ENCODE measurements at places on chromosomes 1 and 21.

DNA sequence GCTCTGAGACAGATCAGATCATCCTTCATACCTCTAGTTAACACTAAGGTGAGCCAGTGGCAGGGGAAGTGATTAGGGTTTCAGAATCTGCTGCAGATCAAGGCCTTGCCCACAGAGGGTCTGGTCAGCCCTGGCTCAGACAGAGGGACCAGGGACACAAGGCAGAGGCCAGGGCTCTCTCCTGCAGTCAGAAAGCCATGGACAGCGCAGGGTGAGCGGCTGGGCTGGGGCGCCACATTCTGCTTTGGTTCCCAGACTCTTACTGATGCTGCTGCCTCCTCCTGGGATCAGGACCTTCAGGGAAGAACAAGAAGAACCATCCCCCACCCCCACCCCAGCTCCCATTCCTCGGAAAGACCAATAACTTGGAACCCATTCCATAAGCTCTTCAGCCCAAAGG is 43.1 kb downstream of the GPR161 start:
- no peak for DNase-seq

DNA sequence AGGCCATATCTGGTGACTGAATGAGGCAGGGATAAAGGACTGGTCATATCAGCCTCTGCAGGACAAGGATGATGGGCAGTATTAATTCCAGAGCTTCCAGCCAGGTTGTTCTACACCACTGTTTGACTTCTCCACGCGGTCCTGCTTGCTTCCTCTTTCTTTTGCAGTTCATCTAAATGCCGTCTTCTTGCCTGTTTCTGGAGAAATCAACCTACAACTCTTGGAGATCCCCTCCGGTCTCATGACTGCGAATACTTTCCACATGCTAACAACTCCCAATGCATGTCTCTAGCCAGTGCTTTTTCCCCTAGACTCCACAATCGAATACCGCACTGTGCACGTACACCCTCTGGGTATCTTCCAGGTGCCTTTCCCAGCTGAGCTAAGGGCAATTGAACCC is 14.1 kb upstream of the TIAM1 start:
- DNase-seq: no peak

- DNase-seq: peak; percentile 53
These were observed 3.8 kb downstream of the WNT4 start for GRCh38 chr1:22139066-22139594.

DNA sequence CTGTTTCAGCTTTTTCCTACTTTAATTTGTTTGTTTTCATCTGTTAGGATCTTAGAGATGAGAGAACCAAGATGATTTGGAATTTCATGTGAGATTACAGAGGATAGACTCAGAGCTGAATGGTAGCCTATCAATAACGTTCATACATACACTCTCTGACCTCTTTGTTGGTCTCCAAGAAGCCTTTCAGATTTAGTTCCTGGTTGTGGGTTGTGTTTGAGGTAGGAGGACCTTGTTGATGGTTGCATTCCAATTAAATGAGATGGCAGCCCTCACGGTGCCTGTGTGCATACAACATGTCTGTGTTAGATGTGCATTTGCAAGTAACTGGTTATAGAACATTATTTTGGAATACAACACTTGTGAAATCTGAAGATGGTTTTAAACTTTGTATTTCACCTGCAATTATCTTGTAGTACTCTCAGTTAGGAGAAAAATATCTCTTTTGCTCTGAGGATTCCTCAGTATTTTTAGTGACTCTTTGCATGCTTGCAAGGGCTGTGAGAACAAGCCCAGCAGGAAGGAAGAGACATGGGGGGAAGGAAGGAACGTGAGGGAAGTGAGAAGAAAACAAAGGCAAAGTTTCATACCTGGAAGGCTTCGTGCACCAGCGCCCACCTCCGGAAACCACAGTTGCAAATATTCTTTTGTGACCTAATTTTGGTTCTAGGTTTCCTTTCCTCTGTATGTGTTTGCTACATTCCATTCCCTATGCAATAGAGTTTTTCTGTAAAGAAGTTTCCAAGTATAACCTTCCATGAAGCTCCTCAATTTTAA is 291.8 kb downstream of the DISC1 start:
- no peak for DNase-seq

DNA sequence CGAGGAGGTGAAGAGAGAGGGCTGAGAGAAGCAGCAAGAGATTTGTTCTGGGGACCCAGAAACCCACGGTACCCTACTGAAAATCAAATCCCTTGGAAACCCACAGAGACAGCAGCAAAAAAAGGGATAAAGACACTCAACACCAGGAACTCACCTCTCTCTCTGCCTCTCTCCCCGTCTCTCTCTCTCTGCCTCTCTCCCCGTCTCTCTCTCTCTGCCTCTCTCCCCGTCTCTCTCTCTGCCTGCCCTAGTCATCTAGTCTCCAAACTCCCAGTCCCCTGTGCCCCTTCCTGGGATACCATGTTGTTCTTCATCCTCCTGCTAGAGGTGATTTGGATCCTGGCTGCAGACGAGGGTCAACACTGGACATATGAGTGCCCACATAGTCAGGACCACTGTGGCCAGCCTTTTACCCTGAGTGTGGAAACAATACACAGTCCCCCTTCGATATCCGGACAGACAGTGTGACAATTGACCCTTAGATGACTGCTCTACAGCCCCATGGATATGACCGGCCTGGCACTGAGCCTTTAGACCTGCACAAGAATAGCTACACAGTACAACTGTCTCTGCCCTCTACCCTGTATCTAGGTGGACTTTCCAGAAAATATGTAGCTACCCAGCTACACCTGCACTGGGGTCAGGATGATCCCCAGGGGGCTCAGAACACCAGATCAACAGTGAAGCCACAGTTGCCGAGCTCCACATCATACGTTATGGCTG is 9.8 kb upstream of the ALDH9A1 start:
- no peak for DNase-seq

DNA sequence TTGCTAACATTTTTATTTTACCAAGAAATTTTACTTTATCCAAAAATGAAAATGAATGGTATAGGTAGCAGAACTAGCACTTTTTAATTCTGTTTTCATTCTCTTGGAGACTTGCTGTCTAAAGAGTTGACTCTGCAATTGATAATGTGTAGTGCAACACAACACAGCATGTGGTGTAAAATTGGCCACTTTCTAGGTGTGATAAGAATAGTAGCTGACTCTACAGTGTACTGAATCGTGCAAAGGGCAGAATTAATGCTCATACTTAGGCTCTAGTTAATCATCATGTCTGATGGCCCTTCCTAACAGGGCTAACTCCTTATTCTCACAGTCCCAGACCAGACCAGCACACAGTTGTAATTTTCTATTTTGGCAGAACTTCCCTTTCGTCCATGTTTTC is 140.5 kb downstream of the NEK7 start:
- DNase-seq: no peak

DNA sequence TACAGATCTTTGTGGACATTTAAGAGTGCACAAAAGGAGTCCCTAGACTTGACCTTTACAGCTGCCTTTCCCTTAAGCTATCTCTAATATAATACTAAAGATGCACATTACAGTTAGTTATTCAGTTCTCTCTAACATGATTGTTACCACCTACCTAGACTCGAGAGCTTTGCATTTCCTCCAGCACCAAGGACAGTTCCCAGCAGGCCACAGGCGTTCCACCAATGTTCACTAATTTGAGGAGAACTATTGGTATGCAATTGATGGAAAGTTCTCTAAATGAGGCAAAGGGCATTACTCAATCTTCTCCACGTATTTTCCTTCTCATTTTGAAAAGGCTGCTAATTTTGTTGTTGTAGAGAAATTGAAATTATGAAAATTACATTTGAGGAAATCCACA is 5.4 kb upstream of the NTNG1 start:
- DNase-seq: no peak

- no peak for DNase-seq
These were observed 16.6 kb upstream of the ELOA start for GRCh38 chr1:23726686-23727085.

- peak; percentile 60 for DNase-seq
These were observed 14.0 kb upstream of the ZNF692 start for GRCh38 chr1:248872752-248873408.

DNA sequence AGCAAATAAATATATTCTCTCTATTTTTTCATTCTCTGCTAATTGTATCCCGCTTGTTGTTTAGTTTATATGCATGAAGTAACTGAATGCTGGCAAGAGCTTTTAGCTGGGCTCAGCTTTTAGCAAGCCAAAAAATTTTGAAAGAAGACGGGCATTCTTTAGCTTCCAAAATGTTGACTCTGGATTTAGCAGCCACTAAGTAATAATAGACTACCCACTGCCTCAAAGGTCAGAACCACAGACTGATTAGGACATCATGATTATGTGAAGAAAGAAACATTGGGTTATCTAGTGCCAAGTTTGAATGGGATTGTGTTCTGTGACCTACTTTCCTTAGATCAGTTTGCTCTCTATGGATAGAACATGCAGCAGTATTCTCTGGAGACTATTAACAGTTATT is 80.3 kb upstream of the DPH5 start:
- no peak for DNase-seq

GRCh38 chr1:64588876-64589275 is 118.9 kb downstream of the CACHD1 start:
- no peak for DNase-seq

DNA sequence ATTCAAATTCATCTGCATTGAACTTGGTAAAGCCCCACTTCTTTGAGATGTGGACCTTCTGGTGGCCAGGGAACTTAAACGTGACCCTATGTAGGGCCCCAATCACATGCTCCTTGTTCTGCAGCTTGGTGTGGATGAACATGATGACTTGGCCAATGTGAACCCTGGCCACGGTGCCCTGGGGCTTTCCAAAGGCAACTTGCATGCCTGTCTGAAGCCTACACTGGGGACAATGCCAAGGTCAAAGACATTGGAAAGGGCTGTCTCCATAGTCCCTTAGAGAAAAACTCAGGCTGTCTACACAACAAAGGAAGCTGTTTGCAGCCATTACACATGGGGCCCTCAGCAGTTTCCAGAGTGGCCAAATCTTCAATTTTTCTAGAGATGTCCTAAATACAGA is 8.9 kb upstream of the VPS13D start:
- DNase-seq: no peak

DNA sequence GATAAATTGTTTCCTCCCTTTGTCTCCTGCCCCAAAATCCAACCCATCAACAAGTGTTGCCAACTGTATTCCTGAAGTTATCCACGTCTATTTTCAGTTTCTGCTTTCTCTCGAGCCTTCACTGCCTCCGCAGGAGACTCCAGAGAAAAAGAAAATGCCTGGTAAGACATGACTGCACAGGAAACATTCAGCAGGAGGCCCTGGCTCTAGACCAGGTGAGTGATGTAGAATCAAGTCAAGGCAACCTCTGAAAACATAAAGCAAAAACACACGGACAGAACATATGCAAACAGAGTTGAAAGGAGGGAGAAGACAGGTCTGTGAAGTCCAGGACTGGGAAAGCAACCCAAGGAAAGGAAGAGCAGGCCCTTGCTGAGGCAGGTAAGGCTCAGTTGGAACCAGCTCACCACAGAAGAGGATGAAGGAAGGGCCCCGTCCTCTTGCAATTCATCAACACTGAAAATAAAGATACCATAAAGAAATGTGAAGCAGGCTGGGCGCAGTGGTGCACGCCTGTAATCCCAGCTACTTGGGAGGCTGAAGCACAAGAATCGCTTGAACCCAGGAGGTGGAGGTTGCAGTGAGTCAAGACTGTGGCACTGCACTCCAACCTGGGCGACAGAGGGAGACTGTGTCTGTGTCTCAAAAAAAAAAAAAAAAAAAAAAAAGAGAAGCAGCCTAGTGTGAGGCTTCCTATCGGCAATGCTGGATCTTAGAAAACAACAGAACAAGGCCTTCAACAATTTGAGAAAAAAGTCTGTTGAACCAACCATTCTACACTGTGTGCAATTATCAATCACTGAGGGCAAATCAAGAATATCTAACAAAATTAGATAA is 8.8 kb downstream of the NOL9 start:
- no peak for DNase-seq

- DNase-seq: no peak
These were observed 46.8 kb upstream of the TARDBP start for GRCh38 chr1:10965546-10966226.

- no peak for DNase-seq
These were observed 282.2 kb downstream of the RRAGC start for GRCh38 chr1:38577385-38577784.

DNA sequence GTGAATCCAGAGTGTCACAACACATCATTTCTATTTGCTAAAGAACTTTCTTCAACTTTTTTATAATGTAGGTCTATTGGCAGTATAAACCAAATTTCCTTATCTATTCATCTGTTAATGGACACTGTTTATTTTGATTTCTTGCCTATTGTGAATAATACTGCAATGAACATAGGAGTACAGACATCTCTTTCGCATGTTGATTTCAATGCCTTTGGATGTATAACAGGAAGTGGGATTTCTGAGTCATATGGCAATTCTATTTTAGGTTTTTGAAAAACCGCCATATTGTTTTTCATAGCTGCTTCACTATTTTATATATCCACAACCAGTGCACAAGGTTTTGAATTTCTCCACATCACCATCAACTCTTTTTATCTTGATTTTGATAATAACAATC is 198.7 kb downstream of the KCNT2 start:
- DNase-seq: no peak

DNA sequence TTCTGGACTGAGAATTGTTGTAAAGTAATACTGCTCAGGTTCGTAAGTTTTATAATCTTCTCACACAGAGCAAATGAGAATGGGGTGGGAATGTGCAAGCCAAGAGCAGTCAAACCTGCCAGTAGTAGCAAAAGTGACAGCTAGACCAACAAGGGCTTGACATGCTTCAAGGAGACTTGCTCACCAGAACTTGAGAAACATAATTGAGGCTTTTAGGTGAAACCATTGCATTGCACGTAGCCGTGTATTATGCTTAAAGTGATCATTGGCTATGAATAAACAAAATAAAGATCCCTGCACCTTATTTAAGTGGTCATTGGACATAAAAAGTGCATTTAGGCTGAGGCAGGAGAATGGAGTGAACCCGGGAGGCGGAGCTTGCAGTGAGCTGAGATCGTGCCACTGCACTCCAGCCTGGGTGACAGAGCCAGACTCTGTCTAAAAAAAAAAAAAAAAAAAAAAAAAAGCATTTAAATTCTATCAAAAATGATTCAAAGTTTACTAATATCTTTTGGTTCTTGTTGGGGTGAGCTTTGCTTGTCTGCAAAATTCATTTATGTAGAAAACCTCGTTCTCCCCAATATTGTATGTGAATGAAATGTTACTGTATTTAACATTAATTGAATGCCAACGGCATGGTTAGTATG is 11.8 kb upstream of the CCT8 start:
- no peak for DNase-seq

DNA sequence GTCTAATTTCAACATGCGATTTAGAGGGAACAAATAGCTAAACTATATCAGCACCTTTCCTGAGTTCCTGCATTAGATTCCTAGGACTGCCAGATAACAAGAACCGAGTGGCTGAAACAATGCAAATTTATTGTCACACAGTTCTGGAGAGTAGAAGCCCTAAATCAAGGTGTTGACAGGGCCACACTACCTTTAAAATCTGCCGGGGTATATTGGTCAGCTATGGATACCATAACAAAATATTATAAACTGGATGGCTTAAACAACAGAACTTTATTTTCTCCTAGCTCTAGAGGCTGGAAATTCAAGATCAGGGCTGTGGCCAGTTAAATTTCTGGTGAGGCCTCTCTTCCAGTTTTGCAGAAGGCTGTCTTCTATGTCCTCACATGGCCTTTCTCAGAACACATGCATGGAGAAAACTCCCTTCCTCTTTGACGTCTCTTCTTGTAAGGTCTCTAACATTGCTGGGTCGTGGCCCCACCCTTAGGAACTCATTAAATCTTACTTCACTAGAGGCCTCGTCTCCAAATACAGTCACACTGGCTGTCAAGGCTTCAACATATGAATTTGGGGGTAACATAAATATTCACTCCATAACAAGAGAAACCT is 144.3 kb downstream of the FCRL5 start:
- DNase-seq: no peak
